ENCODE measurements at places on chromosomes 3 and 15. TPM values are rescaled to one million over a fixed set of nuclear protein-coding genes. Genes with fewer than 3 reads are reported as not detected.

TICRR gene
- total RNA-seq: 22.8 TPM

EIF4G1 gene
- 376 TPM for total RNA-seq

C3orf20 gene
- total RNA-seq: 0.56 TPM

CNOT10 gene
- total RNA-seq: 60.2 TPM

CCR3 gene
- not detected for total RNA-seq
